Stimulated activated CD8-positive, alpha-beta memory T cell treated with anti-CD3 and anti-CD28 coated beads, Interleukin-7, amount 100 ng/mL, for 24 hours (primary cell): ENCODE measurements at places on chromosomes 5 and 9.

DNA sequence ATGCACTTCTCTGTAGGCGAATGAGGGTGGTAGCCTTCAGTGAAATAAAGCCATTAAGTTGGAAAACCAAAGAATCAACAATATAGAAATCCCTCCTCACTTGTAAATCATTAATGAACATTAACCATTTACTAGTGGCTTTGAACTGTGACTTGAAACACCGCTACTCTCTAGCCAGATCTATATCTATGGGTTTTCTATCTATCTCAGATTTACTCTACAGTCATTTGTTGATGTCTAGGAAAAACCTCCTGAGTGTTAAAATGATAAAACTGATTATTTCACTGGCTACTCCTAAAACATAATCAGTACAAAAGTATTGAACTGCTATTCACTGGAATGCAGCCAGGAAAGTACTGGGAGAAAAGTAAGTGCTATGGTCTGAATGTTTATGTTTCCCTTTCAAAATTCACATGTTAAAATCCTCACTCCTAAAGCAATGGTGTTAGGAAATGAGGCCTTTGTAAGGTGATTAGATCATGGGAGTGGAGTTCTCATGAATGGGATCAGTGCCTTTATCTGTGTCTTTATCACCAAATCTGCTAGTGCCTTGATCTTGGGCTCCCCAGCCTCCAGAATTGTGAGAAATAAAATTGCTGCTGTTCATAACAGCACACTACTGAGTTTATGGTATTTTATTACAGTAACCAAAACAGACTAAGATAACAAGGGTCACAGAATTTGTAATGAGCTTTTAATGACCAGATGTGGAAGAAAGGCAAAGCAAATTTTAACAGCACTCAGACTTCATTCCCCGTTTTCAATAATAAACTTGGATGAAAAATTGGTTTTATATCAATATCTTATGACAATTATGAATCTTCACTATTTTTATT, 8.6 kb upstream of the OXCT1 start:
- no peak for DNase-seq

DNA sequence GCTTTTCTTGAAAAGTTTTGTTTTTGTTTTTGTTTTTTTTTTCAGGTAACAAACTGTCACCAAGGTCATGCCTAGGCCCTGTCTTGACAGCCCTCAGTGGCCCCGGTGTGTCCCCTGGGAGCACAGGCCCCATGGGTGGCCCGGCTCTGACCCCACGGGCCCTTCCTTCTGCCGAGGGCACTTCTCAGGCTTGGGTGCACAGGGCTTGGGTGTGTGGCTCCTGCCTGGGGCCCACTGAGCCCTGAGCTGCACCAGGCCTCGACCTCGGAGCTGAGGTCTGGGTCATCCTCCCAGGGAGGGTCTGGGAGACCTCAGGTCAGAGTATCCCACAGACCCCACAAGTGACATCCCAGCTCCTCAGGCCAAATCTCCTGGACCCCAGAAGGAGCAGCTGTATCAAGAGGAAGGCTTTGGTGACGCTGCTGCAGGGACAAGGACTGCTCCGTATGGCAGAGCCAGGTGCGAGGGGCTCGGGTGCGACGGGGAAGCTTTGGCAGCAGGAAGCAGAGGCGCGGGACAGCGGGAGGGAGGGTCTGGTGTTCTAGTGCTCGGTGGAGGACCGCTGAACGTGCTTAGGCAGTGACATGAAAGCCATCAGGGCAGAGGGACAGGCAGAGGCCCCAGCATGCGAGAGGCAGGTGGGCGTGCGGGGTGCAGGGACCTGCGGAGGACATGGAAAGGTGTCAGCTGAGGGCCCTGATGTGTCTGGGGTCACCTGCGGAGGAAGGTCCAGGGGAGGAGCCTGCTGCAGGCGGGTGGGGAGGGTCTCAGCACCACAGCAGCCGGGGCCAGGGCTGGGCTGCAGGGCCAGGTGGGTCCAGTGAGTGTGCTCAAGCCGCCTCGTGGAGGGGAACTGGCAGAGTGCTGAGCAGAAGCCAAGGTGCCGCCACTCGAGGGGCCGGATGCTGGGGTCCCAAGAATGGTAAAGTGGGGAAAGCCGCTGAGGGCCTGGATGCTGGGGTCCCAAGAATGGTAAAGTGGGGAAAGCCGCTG, 18.4 kb upstream of the SLC9A3 start:
- DNase-seq, result no peak

DNA sequence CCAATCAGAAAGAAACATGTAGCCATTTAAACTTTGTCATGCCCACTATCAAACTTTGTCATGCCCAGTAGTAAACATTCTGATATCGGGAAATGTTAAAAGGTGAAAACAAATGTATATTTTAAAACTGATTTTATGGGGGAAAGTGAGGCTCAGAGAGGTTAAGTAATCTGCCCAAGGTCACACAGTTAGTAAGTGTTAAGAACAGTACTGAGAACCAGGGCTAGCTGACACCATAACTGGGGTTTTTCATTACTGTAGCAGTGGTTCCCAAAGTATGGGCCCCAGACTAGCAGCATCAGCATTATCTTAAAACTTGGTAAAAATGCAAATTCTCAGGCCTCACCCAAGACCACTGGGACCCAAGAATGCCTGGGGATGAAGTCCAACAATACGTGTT, 9.9 kb upstream of the FRRS1L start:
- DNase-seq, result no peak

GRCh38 chr5:127079994-127080491, 6.7 kb upstream of the C5orf63 start:
- DNase-seq, result no peak

- no peak for DNase-seq
Measured at GRCh38 chr9:114591291-114591787, 3.8 kb downstream of the ATP6V1G1 start.

DNA sequence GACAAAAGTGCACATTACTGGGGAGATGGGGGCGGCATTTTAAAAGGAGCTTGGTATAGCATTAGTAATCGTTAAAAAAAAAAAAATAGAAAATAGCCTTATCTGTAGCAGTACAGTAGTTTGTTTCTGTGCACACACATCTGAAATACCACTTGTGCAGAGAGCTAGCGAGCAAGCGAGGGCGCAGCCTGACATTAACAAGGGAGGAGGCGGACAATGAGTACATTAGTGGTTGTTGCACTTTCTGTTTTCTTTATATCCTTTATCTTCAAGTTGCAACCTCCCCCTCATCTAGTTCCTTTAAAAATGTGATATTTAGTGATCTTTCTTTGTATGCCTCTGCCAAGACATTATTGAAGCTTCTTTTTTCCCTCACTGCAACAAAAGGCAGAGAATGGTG, 880 bp upstream of the PTPDC1 start:
- no peak for DNase-seq

DNA sequence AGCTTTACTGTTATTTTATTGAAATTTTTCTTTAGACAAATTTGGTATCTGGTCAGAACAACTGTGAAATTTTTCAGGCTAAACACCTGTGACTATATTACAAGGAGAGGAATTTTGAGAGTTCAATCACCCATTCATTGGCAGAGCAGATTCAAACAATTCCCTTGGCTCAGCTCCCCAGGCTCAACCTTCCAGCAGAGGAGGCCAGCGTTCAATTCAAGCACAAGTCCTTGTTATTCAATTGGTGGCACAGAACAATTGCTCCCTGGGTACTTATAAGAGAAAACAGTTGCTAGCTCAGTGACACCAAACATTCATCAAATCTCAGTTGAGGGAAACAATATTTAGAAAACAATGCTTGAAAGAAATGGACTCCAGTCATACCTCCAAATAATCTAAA, 83.3 kb downstream of the SUSD1 start:
- DNase-seq, result no peak
